ENCODE measurements at places on chromosomes 4 and X. TPM values are rescaled to one million over a fixed set of nuclear protein-coding genes. Genes with fewer than 3 reads are reported as not detected.

FANCB gene
- 4.4 TPM for total RNA-seq

TRIM60 gene
- not detected for total RNA-seq

THAP9 gene
- total RNA-seq: 12.6 TPM

ABLIM2 gene
- 33.3 TPM for total RNA-seq

CXCL6 gene
- total RNA-seq: 0.79 TPM

VEGFD gene
- 3.2 TPM for total RNA-seq

MMAA gene
- 9.4 TPM for total RNA-seq

GRCh38 chrX:68894513-68895340, 65.9 kb downstream of the EFNB1 start:
- no peak for DNase-seq

DNA sequence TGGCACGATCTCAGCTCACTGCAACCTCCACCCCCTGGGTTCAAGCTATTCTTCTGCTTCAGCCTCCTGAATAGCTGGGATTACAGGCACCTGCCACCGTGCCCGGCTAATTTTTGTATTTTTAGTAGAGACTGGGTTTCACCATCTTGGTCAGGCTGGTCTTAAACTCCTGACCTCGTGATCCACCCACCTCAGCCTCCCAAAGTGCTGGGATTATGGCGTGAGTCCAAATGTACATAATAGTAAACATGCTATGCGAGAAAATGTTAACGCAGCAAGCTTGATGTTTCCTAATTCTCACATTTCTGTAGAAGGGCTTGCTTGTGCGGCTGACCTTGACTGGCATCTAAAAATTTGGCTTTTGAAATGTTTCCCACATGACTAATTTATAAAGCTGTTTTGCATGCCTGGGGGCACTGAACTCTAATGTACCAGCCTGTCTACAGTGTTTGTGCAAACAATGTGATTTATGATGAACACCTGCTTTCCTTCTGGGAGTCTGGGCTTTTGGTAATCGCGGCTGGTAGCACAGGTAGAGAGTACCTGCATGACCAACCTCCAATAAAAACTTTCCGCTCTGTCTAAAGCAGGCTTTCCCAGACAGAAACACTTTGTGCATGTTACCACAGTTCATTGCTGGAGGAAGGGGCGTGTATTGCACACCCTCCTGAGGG, 216.8 kb downstream of the IL15 start:
- DNase-seq: no peak

- no peak for DNase-seq
Observed at GRCh38 chrX:97672138-97672537, 788.4 kb downstream of the RPA4 start.

- no peak for DNase-seq
Observed at GRCh38 chrX:103417933-103418332, 41.6 kb downstream of the BEX3 start.

DNA sequence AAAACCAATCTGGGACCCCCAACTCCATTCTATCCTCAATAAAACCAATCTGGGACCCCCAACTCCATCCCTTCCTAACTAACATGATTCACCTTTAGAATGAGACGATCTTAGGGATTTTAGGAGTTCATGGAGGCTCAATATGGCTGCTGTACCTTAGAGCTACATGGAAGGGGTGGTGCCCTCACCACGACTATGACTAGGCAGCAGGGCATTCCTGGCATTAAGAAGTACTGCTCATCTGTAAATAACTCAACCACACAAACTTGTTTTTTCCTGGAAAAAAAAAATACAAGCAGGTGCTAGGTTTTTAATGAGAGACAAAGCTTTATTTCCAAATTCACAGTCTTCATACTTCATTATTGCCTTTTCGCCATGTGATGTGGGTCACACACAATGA, 346.5 kb upstream of the FAT1 start:
- no peak for DNase-seq

GRCh38 chr4:141458501-141458900, 177.9 kb upstream of the IL15 start:
- DNase-seq: no peak

- DNase-seq: peak; percentile 42
Observed at GRCh38 chr4:173288296-173288695, 45.9 kb downstream of the HMGB2 start.

- no peak for DNase-seq
Observed at GRCh38 chr4:38091636-38092035, 131.4 kb downstream of the PTTG2 start.

GRCh38 chrX:109384699-109385098, 97.2 kb downstream of the GUCY2F start:
- DNase-seq: peak; percentile 61

GRCh38 chr4:150010525-150011126, 67.6 kb upstream of the DCLK2 start:
- peak; percentile 60 for DNase-seq

GRCh38 chr4:89263265-89263664, 44.3 kb downstream of the GPRIN3 start:
- DNase-seq: no peak

GRCh38 chr4:38385093-38386004, 278.6 kb upstream of the KLF3 start:
- no peak for DNase-seq

- DNase-seq: no peak
Observed at GRCh38 chr4:171266671-171267070, 546.5 kb upstream of the GALNTL6 start.

DNA sequence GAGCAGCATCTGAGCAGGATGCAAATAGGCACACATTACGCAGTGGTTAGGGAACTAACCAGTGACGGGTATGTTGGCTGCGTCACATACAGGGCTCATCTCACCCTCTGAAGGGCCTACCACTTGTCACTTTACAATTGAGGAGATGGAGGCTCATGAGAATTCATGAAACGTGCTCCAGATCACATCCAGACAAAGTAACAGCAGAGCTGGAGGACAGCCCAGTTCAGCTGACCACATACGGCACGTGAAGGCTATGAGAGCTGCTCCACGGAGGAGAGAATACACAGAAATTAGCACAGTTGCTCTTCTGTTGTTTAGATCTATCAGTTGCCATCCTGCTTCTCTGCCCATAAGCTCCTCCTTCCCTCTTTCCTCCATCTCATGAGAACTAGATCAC, 78.4 kb downstream of the FAM9B start:
- DNase-seq: no peak

DNA sequence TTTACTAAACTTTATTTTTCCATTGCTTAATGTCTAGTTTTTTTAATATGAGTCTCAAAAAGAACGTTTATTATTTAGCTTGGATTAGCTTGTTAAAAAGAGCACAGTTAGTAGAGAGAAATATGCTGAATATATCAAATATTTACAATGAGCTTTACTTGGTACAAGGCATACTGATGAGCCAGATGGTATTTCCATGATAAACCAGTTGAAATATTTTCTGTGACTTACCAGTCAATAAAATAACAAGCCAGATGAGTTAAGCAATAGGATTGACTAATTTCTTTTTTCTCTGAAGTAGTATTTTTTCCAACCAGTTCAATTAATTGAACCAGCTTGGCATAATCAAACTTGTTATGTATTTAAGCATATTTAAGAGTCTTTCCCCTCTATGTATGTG, 134.1 kb downstream of the KLHL34 start:
- DNase-seq: no peak

GRCh38 chrX:153179131-153179530, at the start of gene MAGEA1:
MAGEA1 (plus strand) TSS chrX:153179284; CDS start chrX:153182390, 3,106 bp downstream.
- no peak for DNase-seq

Data from spinal cord (tissue), 10 donors.